ENCODE measurements at places on chromosomes 1 and 21.

DNA sequence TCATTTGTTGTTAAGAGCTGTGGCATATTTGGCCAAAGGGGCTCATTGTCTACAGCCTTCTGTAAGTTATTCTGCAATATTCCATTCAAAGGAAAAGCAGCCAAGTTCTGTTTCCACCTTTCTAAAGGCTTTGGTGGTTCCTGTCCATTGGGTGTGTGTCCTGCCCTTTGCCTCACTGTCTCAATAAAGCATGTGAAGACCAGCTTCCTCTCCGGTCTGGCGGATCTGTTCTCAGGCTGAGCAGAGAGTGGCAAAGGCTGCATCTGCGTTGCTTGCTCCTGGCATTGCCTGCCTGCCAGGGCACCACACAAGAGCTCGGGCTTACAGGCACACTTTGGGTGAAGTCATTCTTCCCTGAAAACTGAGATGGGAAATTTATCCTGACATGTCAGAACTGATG lies 34.9 kb downstream of the ST6GALNAC3 start:
- DNase-seq: no peak

DNA sequence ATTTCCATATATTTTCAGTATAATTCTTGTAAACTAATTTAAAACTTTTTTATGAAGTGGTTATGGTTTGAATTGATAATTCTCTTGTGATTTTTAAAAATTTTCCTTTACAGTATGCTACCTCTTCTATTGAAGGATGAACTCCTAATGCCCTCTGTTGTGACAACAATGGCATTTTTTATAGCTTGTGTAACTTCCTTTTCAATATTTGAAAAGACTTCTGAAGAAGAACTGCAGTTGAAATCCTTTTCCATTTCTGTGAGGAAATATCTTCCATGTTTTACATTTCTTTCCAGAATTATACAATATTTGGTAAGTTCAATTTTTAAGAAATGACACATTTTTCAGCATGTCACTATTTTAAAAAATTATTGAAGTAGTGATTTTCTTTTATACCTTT lies 61.4 kb downstream of the ALG6 start:
- no peak for DNase-seq

GRCh38 chr1:3009021-3009420 lies 12.2 kb upstream of the ACTRT2 start:
- DNase-seq: no peak

DNA sequence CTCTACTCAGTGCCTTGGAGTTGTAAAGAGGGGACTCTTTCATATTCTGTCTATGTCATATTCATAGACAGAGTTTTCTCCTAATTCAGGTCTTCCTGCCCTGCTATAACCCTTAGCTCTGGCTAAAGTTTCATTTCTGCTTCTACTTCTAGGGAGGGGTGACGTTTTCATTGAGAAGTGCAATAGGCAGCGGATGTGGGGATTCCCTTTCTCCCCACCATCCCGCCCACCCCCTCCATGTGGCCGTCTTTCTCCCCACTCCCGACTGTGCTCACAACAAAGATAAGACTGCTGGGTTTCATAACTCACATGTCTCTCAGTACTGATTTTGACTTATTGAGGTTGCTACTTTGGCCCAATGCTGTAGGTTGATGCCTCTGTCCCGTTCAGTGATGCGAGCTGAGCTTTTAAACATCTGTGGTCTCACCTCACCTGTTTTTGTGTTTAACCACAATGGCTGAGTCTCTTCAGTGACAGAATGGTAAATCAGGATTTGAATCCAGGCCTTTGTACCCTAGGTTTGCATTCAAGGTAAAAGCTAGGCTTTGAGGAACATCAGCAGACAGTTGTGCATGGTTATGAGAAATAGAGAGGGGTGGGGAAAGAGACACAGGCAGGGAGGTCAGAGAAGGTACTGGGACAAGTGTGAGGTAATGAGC lies 7.8 kb upstream of the KIF14 start:
- DNase-seq: no peak

- DNase-seq: no peak
Observed at GRCh38 chr1:240803151-240803550, 191.2 kb upstream of the GREM2 start.

All from nucleus accumbens (tissue), 56 donors.